ENCODE measurements at places on chromosomes 11 and 22.

DNA sequence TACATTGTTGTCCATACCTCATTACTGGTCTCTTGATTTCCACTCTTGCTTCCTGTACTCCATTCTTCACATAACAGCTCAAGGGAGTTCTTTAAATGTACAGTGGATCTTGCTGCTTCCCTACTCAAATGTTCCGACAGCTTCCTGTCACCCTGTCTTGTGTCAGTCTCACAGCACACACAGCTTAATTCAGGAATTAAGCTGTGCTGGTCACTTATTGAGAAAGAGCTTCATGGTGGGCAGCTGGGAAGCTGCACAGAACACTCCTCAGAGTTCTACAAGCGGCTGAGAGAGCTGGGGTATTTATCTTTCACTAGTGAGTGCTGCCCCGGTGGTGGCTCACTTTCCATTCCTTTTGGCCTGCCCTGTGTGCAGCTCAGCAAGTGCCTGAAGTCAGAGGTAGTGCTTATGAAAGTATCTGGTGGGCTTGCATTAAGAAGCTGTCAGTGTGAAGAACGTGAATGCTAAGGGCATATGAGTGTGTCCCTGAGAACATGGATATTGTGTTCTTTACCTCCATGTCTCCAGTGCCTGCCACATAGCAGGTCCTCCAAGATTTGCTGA, 48.7 kb downstream of the KCNQ1OT1 start:
- H3K4me3 ChIP-seq: no peak overlapping the region
- no peak for DNase-seq
- peaks cover 5% of the 10 kb centered on the region for H3K4me1 ChIP-seq
- H3K27me3 ChIP-seq: peaks cover 3% of the 10 kb centered on the region

GRCh38 chr22:45552017-45552411, 49.3 kb downstream of the FBLN1 start:
- peaks cover 26% of the 10 kb centered on the region for H3K4me1 ChIP-seq

- peaks cover 4% of the 10 kb centered on the region for H3K27me3 ChIP-seq
- no peaks in the 10 kb centered on the region for H3K36me3 ChIP-seq
- no peak overlapping the region for H3K4me3 ChIP-seq
- peak overlapping the region; percentile 22 for H3K27ac ChIP-seq
- peaks cover 14% of the 10 kb centered on the region for H3K4me1 ChIP-seq
Observed at GRCh38 chr11:46252373-46252914, 25.0 kb upstream of the CREB3L1 start.

DNA sequence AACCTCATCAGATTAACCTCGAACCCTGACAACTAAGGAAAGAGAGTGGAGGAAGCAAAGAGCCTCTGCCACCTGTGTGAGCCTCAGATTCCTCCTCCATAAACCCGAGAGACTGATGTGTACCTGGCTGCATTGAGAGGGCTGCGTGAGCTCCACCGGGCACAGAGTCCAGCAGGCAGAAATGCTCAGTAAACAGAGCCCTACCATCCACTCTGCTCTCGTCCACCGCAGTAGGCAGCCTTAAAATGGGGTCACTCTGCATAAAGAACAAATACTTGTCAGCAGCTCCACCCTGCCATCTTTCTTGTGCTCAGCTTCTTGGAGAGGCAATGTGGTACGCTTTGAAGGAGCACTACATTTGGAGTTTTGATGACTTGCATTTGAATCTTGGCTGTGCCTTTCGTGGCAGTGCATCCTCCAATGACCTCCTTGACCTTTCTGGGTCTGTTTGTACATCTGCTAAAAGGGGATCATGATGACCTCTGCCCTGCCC, 43.0 kb upstream of the CD5 start:
- no peak overlapping the region for H3K27ac ChIP-seq
- peaks cover 4% of the 10 kb centered on the region for H3K4me1 ChIP-seq
- DNase-seq: no peak
- no peaks in the 10 kb centered on the region for H3K36me3 ChIP-seq
- no peaks in the 10 kb centered on the region for H3K27me3 ChIP-seq

- no peaks in the 10 kb centered on the region for H3K36me3 ChIP-seq
- no peak overlapping the region for H3K27ac ChIP-seq
- peaks cover 15% of the 10 kb centered on the region for H3K4me1 ChIP-seq
- no peaks in the 10 kb centered on the region for H3K27me3 ChIP-seq
- no peak overlapping the region for H3K4me3 ChIP-seq
Observed at GRCh38 chr11:27081056-27081455, 40.4 kb downstream of the BBOX1 start.

DNA sequence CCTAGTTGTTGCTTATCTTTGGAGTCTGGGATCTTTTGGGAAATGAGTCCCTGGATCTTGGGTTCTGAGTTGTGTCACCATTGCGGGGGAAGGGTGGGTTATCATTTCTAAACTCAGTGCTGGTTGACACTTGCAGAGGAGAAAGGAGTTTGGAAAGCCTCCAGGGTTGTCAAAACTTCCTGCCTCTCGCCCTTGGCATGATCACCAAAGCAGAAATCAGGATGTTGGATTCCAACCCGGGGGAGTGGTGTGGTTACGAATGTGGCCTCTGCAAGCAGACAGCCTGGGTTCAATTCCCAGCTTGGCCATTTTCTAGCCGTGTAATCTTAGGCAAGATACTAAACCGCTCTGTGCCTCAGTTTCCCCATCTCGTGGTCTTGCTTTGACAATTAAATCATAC, 24.3 kb downstream of the CD6 start:
- no peaks in the 10 kb centered on the region for H3K36me3 ChIP-seq
- H3K27ac ChIP-seq: no peak overlapping the region
- no peak for DNase-seq
- H3K4me1 ChIP-seq: peaks cover 10% of the 10 kb centered on the region

- no peaks in the 10 kb centered on the region for H3K27me3 ChIP-seq
- peaks cover 22% of the 10 kb centered on the region for H3K4me1 ChIP-seq
- no peak for DNase-seq
- H3K4me3 ChIP-seq: peak overlapping the region; percentile 41
- no peak overlapping the region for H3K27ac ChIP-seq
Observed at GRCh38 chr11:17273668-17274282, 2.8 kb upstream of the NUCB2 start.

DNA sequence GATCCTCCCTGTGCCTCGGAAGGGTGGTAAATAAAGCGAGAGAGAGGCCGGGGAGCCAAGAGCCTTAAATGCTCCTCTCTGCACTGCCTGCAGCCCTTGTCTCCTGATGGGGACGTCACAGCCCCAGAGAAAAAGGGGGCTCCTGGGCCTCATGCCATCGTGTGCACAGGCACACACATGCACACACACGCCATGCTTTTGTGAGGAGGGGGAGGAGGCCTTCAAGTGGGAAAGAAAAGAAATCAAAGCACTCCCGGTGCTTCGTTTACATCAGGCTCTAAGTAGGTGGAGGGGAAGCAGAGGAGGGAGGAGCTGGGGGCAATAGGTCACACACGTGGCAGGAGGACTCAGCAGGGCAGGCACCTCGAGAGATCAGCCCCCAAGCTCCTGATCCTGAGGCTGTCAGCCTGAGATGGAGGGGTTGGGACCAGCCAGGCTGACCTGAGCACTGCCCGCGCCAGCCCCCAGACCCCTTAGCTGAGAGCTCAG, 68.2 kb upstream of the NECTIN1 start:
- peaks cover 4% of the 10 kb centered on the region for H3K27me3 ChIP-seq
- peaks cover 33% of the 10 kb centered on the region for H3K4me1 ChIP-seq
- no peak overlapping the region for H3K4me3 ChIP-seq
- peak; percentile 9 for DNase-seq
- peak overlapping the region; percentile 60 for H3K27ac ChIP-seq

- H3K27me3 ChIP-seq: peaks cover 36% of the 10 kb centered on the region
- no peak for DNase-seq
- H3K36me3 ChIP-seq: no peaks in the 10 kb centered on the region
- peaks cover 26% of the 10 kb centered on the region for H3K4me1 ChIP-seq
- no peak overlapping the region for H3K27ac ChIP-seq
- H3K4me3 ChIP-seq: no peak overlapping the region
Observed at GRCh38 chr22:24501301-24502005, 6.3 kb downstream of the UPB1 start.

GRCh38 chr11:126917531-126918204, 82.9 kb downstream of the KIRREL3 start:
- peaks cover 10% of the 10 kb centered on the region for H3K4me1 ChIP-seq
- no peak overlapping the region for H3K27ac ChIP-seq
- no peak overlapping the region for H3K4me3 ChIP-seq
- no peaks in the 10 kb centered on the region for H3K36me3 ChIP-seq

DNA sequence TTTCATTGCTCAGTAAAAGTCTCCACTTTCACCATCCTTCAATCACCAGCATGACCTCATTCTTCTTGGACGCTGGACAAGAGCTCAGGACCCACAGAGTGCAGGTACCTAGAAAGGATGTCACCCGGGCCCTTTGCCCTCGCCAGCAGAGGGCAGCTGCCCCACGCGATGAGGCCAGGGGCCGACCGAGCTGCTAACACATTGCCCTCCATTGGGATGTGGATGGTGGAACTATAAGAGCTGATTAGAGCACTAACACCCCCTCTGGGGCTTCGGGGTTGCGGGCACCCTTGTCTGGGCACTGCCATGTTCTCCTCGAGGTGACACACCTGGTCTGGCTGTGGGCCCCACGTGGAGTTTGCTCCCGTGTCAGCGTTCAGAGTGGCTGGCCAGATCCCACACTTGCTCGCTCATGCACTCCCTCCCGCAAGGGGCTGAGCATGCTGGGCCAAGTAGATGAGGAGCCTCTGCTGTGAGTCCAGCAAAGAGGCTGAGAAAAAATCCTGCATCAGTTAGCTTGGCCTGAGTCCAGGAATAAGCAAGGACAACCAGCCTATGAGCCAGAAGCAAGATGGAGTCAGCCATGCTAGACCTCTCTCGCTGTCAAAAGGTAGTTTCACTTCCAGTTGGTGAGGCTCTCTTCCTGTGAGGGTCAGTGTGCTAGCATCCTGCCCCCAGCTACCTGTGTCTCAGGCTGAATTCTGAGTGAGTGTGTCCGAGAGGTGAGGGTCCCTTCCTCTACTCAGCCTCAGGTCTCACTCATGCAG, 9.8 kb downstream of the KRTAP5-6 start:
- no peaks in the 10 kb centered on the region for H3K36me3 ChIP-seq
- DNase-seq: no peak
- H3K27ac ChIP-seq: no peak overlapping the region
- no peak overlapping the region for H3K4me3 ChIP-seq
- peaks cover 7% of the 10 kb centered on the region for H3K27me3 ChIP-seq

DNA sequence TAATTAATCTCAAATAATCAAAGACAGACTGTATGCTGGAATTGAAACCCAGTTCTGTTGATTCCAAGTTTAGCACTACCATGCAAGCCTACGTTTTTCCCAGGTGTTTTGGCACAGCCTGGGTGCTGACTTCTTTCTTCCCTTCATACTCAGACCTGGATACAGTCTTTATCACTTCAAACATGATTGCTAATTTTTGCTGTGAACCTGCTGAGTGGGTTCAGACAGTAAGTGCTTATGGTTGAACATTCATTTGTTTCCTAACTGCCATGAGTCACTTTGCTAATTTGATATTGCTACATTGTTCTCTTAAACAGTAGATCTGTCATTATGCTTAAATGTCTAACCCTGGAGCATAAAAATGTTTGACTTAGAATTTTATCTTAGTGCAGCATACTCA, 12.2 kb downstream of the PAAF1 start:
- peaks cover 2% of the 10 kb centered on the region for H3K36me3 ChIP-seq
- H3K27me3 ChIP-seq: no peaks in the 10 kb centered on the region
- no peak overlapping the region for H3K27ac ChIP-seq

DNA sequence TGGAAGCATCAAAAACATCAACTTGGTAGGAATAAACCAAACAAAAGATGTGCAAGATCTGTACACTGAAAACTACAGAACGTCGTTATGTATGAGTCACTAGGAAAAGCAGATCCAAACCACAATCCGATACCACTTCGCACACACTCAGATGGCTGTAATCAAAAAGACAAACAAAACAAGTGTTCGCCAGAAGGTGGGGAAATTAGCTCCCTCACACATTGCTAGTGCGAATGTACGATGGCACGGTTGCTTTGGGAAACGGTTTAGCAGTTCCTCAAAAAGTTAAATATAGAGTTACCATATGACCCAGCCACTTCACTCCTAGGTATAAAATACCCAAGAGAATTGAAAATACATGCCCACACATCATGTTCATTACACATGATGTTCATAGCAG, 14.8 kb upstream of the CARD10 start:
- no peaks in the 10 kb centered on the region for H3K36me3 ChIP-seq
- H3K4me1 ChIP-seq: peaks cover 5% of the 10 kb centered on the region
- peaks cover 3% of the 10 kb centered on the region for H3K27me3 ChIP-seq
- H3K27ac ChIP-seq: no peak overlapping the region

DNA sequence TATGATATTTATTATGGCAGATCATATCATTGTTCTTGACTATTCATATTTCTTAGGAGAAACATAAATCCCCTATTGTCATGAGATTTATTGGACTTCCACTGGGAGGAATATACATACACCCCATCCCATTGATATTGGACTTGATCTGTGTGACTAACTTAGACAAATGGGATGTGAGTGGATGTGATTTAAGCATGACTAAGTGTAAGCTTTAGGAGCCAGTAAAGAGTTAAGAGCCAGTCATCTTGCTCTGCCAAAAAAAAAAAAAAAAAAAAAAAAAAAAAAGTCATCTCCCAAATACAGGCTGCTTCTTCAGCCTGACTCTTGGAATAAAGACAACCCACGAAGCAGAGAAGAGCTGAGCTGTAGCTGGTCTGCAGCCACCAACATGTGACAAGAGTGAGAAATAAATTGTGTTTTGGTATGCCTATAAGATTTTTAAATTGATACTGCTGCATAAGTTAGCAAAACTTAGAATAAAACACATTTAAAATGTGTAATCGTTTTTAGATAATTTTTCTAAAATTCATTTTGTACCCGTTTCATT, 595.0 kb upstream of the LRRC4C start:
- DNase-seq: no peak
- no peaks in the 10 kb centered on the region for H3K4me1 ChIP-seq
- no peaks in the 10 kb centered on the region for H3K36me3 ChIP-seq
- no peak overlapping the region for H3K4me3 ChIP-seq
- no peaks in the 10 kb centered on the region for H3K27me3 ChIP-seq

DNA sequence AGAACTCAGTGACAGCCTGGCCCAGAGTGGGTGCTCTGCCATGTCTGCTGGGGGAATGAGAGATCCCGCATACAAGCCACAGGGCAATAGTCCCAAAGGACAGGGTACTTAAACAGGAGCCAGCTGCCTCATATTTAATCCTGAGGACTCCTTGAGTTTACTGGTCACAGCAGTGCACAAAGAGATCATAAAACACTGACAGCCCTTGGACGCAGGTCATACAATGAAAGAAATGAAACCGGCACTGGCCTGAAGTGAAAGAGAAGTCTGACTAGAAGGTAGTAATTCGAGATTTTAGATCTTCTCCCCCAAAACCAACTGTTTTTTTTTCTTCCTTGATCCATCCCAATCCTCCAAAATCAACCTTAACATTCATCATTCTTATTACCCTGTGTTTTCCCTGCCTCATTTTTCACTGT, 299.8 kb upstream of the SYN3 start:
- H3K27me3 ChIP-seq: no peaks in the 10 kb centered on the region
- no peaks in the 10 kb centered on the region for H3K4me1 ChIP-seq
- peaks cover 6% of the 10 kb centered on the region for H3K36me3 ChIP-seq
- H3K4me3 ChIP-seq: no peak overlapping the region
- H3K27ac ChIP-seq: no peak overlapping the region

Data from neural crest cell (in vitro differentiated cells).